Fibroblast of villous mesenchyme (primary cell): ENCODE measurements at places on chromosomes 7 and 10.
A peak's percentile ranks its signal among the peaks of the same experiment; 100 is the strongest.

- DNase-seq: no peak
Measured at GRCh38 chr10:114384181-114384580, 20.1 kb downstream of the AFAP1L2 start.

- no peak for DNase-seq
Measured at GRCh38 chr7:40474790-40475680, 340.2 kb downstream of the SUGCT start.

DNA sequence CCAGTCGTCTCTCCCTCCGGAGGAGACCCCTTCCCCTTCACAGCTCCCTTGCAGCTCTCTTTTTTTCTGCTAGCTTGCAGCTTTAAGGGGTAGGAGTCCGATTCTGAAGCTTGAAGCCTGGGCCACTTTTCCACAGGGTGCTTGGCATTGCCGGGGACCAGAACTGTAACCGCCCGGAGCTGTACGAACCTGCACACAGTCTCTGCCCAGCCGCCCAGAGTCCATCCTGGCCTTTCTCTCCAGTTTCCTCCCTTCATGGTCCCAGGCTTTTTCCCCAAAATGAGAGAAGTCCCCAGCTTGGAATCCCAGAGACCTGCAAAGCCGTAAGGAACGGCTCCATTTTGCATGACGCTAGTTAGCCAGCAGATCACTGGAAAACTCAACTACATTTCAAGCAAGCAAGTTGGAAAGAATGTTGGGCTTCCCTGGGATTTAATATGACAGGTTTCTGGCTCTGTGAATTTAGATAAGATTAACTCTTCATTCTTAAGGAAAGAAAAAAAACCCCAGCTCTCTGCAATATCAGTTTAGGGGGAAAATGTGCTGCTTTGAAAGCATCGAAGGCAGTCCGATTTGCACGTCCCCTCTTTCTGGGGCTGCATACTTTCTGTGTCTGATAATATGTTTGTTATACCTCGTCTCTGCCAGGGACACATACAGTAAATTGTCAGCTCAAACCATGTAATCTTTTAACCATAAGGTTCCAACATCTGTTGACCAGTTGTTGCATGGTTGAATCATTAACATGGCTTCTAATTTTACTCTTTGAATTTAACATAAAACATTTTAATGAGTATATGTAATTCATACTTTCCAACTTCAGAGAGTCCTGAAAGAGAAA is 190.0 kb upstream of the LYZL2 start:
- peak; percentile 88 for DNase-seq

DNA sequence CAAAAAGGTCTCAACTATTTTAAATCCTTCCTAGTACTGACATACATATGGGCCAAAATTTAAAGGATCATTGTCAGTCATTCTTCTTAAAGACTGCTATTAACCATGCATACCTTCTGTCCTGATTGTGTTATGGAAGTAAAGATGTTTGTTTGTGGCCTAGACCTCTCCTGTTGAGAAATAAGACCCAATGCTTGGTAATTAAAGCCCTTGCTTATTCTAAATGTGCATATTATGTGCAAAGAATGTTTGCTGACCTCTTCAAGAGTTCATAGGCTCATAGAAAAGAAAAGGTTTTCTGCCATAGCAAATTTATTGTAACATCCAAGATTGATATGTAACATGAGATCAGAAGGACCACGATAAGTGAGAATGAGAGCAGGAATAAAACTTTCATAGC is 145.6 kb downstream of the TWIST1 start:
- no peak for DNase-seq

DNA sequence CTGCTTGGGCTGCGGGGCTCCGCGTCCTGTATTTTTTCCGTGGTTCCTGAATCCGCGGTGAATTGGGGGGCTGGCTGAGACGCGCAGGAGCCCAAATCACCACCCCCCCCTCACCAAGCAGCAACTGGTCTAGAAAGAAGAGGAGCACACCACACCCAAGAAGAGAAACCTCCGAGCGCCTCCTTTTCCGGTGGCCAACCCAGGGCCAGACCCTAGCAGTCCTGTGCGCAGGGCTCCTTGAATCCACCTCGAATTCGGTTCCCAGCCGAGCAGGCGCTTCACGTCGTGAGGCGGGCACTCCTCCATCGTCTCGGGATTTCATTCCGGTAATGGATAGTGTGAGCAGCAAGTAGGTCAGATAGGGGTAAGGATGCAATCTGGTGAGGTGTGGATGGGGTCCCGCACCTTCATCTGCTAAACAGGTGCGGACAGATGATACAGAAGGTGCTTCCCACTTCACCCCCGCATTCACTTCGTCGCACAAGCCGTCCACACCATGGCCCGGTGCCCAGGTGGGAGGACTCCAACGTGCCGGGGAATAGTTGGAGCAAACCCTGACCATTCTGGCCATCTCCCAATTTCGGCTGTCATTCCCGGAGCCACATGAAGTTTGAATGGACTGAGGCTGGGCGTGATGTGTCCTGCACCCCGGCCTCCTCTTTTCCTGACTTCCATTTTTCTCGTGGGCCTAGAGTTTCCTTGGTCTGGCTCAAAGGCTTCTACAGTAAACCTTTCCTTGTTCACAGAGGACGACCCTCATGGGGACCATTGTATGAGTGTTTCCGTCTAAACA is 19.8 kb upstream of the ZNF273 start:
- no peak for DNase-seq

DNA sequence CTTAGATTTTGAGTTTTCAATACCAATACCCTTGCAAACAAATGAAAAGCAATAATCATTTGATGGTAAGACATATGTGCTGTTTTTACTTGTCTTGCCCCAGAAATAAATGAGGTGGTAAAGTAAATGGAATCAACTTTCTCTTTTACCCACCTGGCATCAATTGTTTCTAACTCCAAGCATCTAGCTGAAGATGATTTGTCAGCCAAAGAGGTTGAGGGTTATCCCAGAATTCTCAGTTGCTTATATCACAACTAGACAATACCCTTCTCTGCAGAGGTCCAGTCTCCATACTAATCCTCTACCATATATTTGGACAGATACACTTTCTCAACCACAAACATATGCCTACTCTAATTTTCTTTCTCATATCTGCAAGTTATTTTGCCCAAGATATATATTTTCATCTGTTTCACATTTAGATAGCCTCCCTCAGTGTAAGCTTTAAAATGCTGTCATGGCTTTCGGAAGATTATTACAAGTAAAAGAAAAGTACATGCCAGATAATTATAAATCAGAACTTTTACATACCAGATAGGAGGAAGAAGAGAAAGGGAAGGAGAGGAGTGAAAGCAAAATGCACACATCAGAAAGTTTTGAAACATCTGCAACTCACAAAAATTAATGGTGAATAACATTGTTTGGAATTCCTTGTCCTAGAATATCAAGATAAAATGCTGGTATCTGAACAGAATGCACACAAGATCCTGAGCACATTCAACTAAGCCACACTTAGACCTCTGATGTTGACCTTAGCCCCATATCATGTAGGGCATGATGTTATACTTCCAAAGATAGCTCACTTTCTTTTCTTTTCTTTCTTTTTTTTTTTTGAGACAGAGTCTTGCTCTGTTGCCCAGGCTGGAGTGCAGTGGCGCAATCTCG is 146.6 kb downstream of the REEP3 start:
- peak; percentile 74 for DNase-seq

DNA sequence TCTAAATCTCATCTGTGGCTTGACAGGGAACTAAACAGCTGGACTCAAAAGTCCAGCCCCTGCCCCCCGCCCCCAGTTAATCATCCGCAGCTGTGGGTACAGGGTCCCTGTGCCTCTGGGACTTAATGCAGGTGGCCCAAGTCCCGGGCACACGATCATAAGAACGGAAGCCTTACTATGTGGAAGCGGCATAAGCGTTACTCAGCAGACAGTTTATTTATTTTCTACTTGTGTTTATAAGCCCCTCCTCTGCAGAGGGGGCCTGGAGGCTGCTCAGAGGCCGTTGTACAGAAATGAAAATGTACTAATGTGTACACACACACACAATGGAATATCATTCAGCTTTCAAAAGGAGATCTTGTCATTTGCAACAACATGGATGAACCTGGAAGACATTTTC is 158.0 kb upstream of the TNS3 start:
- DNase-seq: no peak

GRCh38 chr7:4822677-4823076 is 39.2 kb downstream of the PAPOLB start:
- DNase-seq: no peak

DNA sequence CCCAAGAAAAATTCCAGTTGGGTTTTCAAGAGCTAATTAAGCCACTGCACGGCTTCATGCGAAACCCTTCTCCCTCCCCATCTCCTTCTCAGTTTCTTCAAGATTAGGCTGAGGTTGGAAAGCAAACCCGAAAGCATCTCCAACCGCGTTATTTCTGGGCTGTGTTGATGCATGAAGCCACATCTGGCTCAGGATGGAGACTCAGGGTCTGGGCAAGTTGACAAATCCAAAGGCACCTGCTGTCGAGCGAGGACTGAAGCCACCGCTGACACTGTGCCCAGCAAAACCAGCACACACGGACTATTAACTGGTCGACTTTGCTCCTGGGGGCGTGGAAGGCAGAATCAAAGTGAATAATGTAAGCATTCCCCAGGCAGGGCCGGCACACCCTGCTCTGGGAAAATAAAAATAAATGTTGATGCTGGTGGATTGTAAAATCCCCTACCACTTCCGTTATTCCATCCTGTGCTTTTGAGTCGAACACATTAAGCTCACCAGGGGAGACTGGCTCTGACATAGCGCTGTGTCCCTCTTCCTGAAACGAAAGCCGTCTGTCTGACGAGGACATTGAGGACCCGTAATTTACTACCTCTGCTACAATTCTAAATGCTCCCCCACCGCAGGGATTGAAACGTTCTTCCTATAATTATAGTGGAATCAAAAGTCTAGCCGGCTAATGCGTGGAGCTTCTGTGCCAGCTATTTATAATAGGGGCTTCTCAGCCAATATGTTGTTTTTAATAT is 269.8 kb downstream of the ADARB2 start:
- DNase-seq: no peak

DNA sequence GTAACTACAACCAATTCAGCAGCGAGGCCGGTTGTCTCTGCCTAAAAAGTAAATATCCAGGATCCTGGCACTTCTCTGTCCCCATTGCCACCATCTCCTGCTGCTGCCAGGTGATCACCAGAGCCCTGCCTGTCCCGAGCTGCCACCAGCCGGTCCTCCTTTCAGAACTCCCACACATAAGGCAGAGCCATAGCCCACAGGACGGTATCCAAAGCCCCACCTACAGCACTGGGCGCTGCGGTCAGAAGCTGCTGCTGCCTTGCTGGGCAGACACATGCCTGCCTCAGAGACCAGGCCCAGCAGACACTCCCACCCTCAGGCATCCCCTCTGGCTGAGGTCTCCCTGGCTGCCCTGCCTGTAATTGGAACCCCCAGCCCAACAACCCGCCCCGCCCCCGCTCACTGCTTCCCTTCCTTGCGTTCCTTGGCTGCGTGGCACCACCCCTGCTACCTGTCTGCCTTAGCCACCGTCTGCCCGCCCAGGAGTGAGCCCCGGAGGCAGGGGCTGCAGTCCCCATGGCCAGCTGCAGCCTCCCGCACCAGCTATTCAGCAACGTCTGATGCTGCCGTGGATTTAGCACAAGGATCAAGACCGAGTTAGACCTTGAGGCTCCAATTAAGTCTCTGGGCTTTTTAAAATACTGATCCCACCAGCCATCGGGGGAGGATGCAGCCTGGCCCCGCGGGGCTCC is 100.7 kb downstream of the CYTH3 start:
- no peak for DNase-seq

DNA sequence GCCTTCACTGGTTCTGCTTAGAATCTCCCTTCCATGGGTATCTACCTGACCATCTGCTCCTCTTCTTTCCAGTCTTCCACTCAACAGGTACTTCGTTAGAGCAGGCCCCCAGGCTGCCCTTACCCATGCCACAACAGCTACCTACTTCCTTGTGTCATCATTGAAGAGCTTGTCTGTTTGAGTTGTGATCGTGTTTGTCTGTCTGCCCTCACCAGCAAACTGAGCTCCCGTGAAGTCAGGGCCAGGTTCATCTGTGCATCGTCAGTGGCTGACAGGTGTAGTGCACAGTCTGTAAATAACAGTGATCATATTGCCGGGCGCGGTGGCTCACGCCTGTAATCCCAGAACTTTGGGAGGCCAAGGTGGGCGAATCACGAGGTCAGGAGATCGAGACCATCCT is 5.0 kb downstream of the NIPSNAP2 start:
- no peak for DNase-seq

GRCh38 chr10:87079106-87079836 is 15.4 kb downstream of the GLUD1 start:
- no peak for DNase-seq

- DNase-seq: no peak
Measured at GRCh38 chr7:97094284-97094930, 23.1 kb upstream of the SDHAF3 start.

- DNase-seq: peak; percentile 65
Measured at GRCh38 chr10:52883996-52884871, 111.7 kb upstream of the MBL2 start.

- no peak for DNase-seq
Measured at GRCh38 chr7:1572111-1572822, 2.4 kb upstream of the PSMG3 start.

GRCh38 chr10:94878649-94879048 is 59.8 kb upstream of the CYP2C9 start:
- DNase-seq: no peak

DNA sequence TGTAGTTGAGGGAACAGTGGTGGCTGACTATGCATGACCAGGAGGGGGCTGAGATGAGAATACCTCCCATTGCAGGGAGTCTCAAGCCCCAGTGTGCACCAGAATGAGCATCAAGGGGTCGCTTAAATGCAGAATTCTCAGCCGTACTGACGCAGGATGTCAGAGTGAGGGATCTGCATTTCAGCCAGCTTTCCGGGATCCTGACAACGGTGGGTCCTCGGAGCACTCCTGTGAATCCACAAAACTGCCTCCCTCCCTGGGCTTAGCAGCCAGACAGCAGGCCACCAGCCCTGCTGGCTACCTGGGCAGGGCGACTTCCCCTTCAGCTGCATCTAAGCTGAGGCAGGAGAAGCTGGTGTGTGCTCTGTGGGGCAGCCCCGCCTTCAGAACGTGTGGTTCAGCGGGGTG is 21.8 kb upstream of the LOXL4 start:
- no peak for DNase-seq

GRCh38 chr7:54596747-54597146 is 54.6 kb downstream of the VSTM2A start:
- DNase-seq: no peak
